ENCODE measurements at places on chromosomes 12 and 14.

DNA sequence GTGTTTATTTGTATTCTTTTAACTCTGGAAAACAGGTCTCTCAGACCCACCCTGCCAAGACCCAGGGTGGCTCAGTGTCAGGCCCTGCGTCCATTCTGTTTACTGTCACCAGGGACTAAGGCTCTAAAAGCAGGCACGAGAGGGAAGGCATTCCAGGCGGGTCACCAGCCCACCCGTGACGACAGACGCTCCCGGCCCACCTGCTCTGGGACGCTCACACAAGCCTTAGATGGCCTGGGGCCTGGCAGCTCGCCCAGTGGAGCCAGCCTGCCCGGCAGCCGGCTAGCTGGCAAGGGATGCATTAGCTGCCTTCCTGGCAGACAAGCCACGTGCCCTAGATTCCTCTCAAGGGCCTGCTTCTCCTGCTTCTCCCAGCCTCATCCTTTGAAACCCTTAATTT, 9.2 kb upstream of the NUAK1 start:
- no peak for DNase-seq

- DNase-seq, result no peak
Measured at GRCh38 chr12:42979746-42980145, 390.2 kb upstream of the PRICKLE1 start.

DNA sequence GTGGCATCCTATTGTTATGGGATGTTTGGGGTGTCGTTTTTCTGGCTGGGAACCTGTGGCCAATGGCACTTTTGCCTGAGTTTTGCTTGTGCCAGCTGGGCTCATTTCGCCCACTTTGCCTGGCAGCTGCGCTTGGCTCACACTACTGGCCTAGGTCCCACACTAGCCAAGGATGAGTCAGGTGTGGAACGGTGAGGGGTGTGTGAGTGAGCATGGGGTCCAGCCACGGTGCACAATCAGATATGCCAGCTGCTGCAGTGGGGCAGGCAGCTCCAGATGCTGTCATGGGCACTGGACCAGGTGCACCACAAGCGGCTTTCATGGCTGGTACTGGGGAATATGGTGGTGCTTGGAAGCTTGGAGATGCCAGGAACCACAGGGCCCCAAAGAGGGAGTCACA, 21.5 kb downstream of the TRHDE start:
- no peak for DNase-seq

DNA sequence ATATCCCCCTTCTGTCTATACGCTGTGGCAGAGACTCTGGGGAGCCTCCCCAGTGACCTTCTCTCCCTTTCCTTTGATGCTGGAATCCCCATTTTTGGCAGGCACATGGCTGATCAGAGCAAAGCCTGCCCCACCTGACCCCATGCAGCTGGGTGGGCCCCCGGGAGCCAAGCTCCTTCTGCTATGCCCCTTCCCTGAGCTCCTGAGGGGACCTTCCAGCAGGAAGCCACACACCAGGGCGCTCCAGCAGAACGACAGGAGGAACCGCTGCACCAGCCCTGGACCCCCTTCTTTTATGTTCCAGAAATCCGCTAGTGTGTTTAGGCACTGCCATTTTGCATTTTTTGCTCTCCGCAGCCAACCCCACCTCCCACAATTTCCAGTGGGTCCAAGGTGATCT, 44.6 kb downstream of the TRAFD1 start:
- DNase-seq, result no peak

- DNase-seq, result no peak
Measured at GRCh38 chr12:62292761-62293344, 32.6 kb downstream of the USP15 start.
